ENCODE measurements at places on chromosomes 16 and 17.
A peak's percentile ranks its signal among the peaks of the same experiment; 100 is the strongest.

- DNase-seq: no peak
Observed at GRCh38 chr17:79951361-79952264, 84.1 kb downstream of the TBC1D16 start.

GRCh38 chr17:40915721-40916256 lies 21.7 kb downstream of the KRT23 start:
- no peak for DNase-seq

GRCh38 chr16:55100100-55100499 lies 169.4 kb downstream of the IRX5 start:
- no peak for DNase-seq

GRCh38 chr16:75497558-75497957 lies 2.3 kb upstream of the CHST6 start:
- DNase-seq: no peak

GRCh38 chr16:79602628-79603014 lies 2.1 kb upstream of the MAF start:
- DNase-seq: no peak

GRCh38 chr17:39848600-39848999 lies 15.5 kb downstream of the IKZF3 start:
- no peak for DNase-seq

DNA sequence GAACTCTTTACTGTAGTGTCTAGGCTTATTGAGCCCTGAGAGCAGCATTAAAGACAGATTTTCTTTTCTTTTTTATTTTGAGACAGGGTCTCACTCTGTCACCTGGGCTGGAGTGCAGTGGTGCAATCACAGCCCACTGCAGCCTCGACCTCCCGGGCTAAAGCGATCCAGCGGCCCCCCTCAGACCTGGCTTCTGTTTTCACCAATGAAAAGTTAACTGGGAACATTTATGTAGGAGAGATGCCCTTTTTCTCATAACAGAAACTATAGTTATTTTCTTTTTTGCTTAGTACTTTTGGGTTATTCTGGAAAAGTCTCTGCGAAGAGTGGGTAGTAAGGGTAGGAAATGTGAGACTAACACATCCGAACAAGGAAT lies 1.5 kb downstream of the MAP1LC3B start:
- no peak for DNase-seq

DNA sequence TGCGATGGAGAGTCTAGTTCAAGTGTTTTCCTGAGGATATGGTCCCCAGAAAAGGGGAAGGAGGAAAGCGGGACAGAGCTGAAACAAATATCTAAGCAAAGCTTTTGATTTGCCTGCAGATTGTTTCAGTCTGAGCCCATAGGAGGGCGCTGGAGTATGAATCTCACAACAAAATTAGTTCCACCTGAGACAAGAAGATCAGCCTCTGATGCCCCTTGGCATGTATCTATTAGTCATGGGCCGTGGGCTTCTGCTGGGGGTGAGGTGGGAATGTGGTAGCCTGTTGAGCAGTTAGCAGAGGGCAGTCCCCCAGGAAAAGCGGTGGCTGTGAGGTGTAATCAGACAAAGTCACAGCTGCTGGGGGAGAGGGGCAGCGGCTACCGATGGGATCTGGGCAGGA lies 446.9 kb downstream of the CA10 start:
- no peak for DNase-seq

DNA sequence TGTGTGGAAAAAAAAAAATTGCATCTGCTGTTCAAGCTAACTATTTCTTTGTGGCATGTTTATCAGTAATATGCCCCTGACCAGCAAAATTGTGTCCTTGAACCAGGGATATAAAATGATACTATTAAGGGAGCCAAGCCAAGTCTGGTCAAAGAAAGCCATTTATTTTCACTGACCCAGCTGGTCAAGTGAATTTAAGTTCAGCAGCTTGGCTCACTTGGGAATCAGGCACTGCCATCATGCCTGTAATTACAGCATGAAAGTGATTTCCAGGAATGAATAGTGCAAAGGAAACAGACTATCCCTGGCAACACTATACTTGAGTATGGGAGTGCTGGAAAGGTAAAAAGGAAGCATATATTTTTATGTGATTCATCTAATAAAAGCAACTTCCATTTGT lies 934.6 kb upstream of the CDH8 start:
- DNase-seq: no peak

- no peak for DNase-seq
Observed at GRCh38 chr16:66489818-66490217, 60.1 kb downstream of the TK2 start.

DNA sequence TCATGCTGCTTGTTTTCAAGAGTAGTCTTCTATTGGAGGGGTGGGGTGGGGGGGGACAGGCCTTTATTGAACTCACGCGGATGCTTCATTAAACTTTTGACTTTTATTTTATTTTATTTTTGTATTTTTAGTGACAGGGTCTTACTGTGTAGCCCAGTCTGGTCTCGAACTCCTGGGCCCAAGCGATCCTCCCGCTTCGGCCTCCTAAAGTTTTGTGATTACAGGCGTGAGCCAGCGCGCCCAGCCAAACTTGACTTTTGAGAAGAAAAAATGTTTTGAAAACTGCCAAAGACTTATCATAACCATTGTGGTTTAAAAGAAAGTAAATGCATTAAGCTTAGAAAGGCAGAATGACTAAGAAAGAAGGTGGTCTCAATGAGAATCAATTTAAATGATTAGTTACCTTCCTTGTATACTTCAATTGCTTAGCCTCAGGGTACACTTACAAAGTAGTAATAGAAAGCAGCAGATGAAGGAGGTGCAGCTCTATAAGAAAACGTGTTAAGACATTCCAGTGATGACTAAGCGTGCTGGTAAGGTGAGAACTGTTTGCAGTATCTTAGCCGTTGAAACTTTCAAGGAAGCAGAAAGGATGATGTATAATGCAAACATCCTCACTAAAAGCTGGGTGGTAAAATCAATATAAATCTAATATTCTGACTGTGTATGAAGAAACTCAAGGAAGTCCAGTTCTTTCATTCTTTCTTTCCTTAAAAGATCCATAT lies 1.2 kb downstream of the AP2B1 start:
- peak; percentile 43 for DNase-seq

- no peak for DNase-seq
Observed at GRCh38 chr17:290626-291025, 62.0 kb downstream of the RPH3AL start.

All from activated naive CD4-positive, alpha-beta T cell treated with anti-CD3 and anti-CD28 coated beads for 36 hours (primary cell).